ENCODE measurements at places on chromosomes 6 and 20.

- no peak for DNase-seq
Measured at GRCh38 chr20:32888636-32889035, 29.9 kb downstream of the EFCAB8 start.

DNA sequence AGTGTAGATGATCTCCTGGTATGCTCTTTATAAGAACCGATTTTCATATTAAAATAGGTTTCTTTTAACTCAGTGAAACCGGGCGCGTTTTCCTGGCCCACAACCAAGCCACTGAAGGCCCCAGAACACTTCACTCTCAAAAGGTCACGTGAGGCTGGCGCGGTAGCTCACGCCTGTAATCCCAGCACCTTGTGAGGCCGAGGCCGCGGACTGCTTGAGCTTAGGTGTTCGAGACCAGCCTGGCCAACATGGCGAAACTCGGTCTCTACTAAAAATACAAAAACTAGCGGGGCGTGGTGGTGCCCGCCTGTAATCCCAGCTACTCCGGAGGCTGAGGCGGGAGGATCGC is 402 bp upstream of the TAF8 start:
- peak; percentile 60 for DNase-seq

DNA sequence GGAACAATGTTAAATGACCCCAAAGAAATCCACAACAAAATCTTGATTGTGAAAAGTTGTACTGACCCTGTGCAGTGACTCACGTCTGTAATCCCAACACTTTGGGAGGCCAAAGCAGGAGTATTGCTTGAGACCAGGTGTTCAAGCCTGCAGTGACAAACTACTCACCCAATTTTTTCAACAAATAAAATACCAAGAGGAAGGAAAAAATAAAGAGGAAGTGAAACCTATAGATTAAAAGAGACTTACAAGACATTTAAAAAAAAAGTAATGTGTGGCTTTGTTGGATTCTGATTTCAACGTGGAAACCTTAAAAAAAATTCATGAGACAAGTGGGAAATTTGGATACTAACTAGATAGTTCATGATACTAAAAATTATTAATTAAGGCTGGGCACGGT is 31.9 kb downstream of the GINS1 start:
- DNase-seq = peak; percentile 69

GRCh38 chr6:166202321-166202733 is 34.7 kb upstream of the TBXT start:
- peak; percentile 87 for DNase-seq

GRCh38 chr6:7895125-7895423 is 15.5 kb downstream of the TXNDC5 start:
- no peak for DNase-seq

GRCh38 chr6:163790266-163790840 is 375.8 kb downstream of the QKI start:
- DNase-seq = no peak

DNA sequence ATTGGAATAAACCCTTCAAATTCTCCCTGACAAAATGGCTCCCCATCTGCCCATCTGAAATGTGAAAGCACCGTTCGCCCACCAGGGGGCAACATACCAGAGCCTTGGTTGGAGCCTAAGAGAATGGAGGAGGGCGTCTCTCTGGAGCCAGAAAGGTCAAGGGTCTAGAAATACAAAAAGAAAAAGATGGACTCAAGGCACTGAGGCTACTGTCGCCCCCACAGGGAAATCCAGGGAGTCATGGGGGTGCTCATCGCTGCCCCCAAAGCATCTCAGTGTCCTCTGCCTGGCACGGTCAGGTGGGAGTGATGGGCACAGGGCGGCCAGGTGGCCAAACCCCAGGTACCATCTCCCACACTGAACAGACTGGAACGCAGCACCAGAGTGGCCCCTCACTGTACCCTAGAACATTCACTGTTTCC is 136.3 kb downstream of the ZMYND8 start:
- DNase-seq = peak; percentile 52

DNA sequence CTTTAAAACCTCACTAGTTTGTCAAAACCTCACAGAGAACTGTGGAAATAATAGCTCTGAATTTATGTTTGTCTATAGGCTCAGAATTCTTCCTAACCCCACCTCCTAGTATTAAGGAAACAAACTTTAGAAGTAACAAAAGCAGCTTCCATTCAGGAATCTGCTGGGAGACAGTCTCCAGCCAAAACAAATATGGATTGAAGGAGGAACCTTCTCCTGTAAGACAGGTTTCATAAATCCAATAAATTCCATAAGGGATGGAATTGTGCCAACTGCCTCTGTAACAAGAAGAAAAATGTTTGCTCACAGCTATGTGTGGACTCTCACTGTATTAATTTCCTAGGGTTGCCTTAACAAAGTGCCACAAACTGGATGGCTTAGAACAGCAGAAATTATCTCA is 7.5 kb downstream of the SYCP2 start:
- no peak for DNase-seq

DNA sequence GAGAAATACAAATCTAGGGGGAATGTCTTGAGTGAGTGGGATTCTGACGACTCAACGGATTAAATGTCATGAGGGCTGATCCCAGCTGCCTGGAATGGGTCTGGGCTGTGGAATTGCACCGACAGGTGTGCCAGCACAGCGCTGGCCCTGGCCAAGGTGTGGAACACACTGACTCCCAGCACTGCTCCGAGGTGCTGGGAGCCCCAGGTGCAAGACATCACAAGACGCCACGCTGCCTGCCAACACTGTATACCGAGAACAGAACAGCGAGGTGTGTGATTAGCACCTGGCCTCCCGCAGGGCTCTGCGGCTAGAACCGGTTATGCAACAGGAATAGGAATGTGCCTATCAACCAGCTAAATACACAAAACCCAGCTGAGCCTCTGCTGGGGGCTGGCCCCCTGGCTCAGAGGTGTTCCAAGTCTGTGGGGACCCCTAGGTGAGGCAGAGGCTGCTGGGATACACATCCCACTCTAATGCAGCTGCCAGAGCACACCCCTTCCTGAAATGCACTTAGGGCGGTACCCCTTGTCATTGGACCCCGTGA is 24.8 kb upstream of the APMAP start:
- DNase-seq = no peak

All from OCI-LY7 (cell line).